ENCODE measurements at places on chromosomes 11 and 22.

DNA sequence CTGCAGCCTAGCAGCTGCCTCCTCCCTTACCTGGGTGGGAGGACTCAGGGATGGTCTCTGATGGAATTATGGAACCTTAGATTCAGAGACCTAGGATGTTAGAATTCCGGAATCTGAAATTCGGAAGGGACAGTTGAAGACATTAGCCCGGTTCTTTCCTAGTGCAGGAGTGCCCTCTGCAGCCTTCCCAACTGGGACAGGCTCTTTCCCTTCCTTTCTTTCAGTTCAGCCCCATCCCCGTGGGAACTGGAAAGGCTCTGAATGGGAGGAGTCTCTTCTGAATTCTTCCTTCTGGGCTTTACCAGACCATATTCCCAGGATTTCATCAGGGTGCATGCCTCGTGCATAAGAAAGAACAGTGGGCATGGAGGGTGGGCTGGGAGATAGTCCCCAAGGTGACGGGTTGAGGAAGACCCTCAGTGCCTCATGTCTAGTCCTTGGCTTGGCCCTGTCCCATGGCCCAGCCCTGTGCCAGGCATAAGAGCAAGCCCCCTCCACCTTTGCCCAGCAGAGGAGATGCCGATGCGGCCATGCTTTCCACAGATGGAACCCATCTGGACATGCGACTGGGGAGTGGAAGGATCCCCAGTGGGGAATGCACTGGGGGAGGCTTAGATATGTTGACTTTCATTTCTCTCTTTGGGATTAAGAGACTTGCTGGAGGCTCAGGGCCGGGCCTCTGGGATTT, 14.4 kb downstream of the DNAJB13 start:
- DNase-seq: no peak

DNA sequence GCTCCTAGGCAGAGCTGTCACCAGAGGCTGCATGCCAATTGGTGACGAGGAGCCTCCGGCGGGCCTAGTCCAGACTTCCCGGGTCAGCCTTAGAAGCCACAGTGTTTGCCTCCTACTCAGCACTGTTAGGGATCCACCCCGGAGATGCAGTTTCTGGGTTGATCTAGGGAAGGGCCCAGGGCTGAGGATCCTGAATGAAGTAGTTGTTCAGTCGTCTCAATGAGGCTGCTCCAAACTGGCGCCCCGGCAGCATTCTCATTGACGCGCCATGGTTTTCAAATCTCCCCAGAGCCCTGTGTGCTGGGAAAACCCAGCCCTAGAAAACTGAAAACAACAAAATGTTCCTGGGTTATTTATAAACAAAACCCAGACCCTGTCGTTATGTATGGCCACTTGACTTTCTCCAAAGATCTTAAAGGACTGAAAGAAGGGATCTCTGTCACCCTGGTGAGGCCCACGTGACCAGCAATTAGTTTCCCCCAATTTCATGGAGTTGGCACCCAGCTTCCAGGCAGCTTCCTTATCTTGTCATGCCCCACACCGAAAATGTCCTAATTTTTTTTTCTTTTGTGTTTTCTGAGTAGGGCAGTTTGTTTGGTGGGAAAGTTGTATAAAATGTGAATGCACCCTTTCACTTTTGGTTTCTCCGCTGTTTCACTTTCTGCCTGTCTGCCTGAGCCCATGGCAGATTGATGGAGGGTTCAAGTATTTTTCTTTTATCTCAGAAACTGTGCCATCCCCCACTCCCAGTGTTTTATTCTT, 2.0 kb upstream of the EHD1 start:
- DNase-seq: no peak

GRCh38 chr11:92967178-92967577, 2.3 kb upstream of the MTNR1B start:
- no peak for DNase-seq

GRCh38 chr11:68751331-68751856, at the start of gene TESMIN:
TSS of gene TESMIN (minus strand) at chr11:68751520. CDS start at chr11:68750660, 860 bp downstream.
- peak; percentile 88 for DNase-seq

DNA sequence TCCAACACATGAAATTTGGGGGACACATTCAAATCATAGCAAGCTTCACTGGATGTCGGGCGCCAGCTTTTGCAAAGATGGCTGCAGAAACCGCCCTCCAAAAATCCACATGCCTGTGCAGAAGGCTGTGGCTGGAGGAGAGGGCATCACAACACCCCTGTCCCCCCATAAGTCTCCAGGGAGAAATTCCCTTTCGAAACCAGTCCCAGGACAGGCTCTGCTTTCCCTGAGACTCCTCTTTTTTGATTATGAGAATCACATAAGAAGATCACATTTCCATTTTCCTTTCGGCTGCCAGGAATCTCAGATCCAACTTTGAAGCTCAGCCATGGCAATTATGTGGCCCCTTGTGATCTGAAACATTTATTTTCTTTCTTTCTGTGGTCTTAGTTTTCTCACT, 9.7 kb downstream of the LIF start:
- no peak for DNase-seq

GRCh38 chr11:89493431-89493830, 2.3 kb upstream of the NOX4 start:
- no peak for DNase-seq

DNA sequence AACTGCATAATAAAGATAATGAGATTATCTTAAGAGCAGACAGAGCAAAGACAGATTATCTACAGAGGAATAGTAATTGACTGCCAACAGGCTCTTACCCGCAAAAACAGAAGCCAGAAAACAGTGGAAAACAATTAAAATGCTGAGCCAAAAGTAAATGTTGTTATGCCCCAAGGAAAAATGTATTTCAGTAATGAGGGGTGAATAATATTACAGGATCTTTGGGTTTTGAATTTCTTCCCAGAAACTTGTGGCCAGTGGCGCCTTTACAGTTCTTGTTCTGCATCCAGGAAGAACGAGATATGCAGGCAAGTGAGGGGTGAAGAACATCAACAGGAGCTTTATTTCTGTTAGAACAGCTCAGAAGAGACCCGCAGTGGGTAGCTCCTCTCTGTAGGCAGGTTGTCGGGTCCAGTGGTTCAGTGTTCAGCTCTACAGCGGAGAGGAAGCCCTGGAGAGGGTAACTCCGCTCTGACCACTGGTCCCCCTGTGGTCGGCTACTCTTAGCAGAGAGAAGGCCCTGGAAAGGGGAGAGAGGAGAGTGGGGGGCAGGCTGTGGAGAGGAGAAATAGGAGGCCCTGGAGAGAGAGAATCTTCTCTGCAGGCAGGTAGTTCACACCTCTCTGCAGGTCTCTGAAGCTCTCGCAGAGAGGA, 51.8 kb upstream of the SC5D start:
- no peak for DNase-seq

DNA sequence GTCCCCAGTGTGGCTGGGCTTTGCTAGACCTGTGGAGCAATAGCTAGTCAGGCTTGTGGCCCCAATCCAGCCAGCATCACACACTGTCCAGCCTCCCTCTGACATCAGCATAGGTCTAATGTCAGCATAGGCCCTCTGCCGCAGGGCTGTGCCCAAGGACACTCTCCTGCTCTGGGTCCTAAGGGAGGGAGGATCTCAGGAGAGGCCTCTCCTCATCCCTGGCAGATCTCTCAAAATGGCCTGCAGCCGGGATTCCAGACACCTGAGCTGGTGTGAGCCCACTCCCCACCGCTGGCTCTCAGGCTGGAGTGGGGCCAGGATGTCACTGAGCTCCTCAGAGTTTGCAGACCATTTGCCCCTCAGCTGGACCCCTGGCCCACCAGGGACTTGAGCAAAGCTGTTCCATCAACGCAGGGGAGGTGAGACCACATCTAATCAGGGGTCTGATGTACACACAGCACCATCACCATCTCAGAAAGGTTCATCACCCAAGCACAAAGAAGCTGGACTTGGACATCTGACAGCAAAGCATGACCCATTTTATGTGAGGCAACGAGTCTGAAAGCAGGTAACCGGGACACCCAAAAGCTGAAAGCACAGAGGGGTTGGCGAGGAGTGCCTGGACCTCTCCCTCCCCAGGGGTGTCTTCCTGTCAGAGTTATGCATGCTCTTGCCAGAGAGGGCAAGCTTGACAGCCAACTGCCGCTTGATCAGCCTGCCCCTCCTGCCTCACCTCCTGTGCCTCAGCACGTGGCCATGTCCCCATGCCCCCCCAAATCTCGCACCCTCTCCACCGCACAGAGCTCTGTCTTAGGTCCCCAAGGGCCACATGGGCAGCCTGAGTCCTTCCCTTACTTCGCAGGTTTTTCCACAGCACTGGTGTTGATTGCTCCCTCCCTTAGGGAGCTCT, 69.7 kb upstream of the SEPTIN5 start:
- no peak for DNase-seq

GRCh38 chr22:22710719-22711531, 66.5 kb downstream of the GGTLC2 start:
- peak; percentile 65 for DNase-seq

Data from stimulated activated CD4-positive, alpha-beta T cell treated with anti-CD3 and anti-CD28 coated beads, Interleukin-15, amount 100 ng/mL, for 1 hour (primary cell).